Skeletal muscle cell (primary cell): ENCODE measurements at places on chromosomes 5 and 9.

- no peak for DNase-seq
These were observed 292.4 kb downstream of the EFNA5 start for GRCh38 chr5:107378218-107378899.

- DNase-seq, result no peak
These were observed 256.3 kb downstream of the NNT start for GRCh38 chr5:43859309-43859708.

DNA sequence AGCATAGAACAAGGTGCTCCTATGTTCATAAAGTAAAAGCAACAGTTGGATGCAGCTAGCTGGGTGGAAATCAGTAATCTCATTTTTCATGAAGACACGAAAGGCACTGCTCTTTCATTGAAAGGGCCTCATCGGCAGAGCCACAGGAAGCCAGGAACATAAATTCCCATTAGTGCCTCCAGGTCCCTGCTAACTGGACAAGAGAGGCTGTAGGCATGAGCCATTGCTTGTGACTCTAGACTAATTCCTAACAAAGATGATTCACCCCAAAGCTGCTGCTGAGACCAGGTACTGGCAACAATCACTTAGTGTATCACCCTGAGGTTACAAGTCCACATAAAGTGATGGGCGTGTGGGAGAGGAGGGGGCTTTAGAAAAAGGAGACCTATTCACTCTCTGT, 141.8 kb downstream of the BRINP1 start:
- no peak for DNase-seq

GRCh38 chr5:151889614-151890013, 35.0 kb downstream of the GLRA1 start:
- DNase-seq, result no peak

- DNase-seq, result no peak
These were observed 553 bp upstream of the FOXB2 start for GRCh38 chr9:77018969-77019235.

DNA sequence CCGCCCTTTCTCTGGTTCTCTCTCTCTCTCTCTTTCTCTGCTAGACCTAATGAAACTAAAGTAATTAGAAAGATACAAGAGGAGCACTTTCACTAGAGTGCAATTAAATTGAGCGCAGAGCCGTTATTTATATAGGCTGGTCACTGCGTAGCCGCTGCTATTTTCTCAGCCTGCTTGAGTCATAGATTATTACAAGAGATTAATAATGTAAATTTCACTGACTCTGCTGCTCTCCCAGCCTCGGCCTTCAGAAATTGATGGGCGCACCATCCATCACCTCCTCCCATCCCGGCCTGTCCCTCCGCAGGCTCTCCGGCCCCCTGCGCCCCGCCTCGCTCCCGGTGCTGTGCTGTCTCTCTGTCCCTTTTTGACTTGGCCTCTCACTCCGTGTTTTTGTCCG, 268.0 kb upstream of the MVB12B start:
- no peak for DNase-seq

DNA sequence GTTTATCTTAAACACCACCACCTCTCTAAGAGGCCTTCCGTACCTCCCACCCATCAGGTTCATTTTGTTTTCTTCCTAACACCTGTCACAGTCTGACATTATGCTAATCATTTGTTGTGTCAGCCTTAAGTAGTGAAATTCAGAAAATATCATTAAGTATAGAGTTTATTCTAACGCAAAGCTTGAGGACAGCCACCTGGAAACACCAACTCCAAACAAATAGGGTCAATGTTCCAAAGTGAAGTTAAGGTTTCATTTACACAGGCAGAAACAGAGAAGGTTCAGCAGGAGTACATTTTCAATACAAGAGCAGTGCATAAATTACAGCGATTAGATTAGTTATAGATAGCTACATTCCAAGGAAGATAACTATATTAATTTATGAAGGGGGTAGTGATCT, 1.3 kb upstream of the SMC5 start:
- no peak for DNase-seq
